ENCODE measurements at places on chromosomes 5 and 9.

GRCh38 chr5:21826884-21827283, 1026.3 kb downstream of the CDH12 start:
- DNase-seq: no peak

GRCh38 chr5:158456756-158457155, 597.8 kb upstream of the CLINT1 start:
- DNase-seq: no peak

DNA sequence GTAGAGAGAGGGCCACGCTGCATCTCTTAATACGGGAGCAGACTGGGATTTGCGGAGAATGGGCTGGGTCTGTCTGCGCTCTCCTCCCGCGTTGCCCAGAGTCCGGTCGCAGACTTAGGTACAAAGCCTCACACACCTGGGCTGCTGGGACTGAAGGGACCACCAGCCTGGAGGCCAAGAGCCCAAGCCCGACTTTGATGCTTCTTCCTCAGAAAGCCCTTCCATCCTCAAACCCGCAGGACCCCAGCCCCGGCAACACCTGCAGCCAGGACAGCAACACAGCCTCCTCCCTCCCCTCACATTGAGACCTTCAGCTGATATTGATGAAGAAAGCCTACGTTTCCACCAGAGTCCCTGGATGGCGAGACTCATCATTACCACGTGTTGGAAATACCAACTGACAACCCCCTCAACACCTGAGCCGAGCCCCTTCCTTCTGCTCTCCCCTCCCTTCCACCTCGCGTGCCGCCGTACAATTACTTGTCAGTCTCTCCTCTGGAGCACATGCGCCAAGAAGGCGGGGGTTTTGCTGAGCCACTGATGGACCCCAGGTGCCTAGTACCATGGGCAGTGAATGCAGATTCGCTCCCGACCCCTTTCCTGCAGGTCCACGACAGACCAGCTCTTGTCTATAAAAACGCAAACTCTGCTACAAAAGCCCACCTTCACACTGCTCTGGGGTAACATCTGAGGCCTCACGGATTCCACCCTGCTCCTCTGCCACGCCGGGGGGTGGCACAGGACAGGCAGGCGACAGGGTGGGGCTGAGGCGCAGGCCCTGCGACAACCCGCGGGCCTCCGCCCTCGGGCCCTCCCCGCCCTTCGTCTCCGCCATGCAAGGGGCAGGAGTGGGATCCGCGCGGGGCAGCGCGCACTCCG, 841 bp downstream of the ASB6 start:
- DNase-seq: no peak

- DNase-seq: no peak
Measured at GRCh38 chr5:74325866-74326265, 314.7 kb downstream of the ENC1 start.

DNA sequence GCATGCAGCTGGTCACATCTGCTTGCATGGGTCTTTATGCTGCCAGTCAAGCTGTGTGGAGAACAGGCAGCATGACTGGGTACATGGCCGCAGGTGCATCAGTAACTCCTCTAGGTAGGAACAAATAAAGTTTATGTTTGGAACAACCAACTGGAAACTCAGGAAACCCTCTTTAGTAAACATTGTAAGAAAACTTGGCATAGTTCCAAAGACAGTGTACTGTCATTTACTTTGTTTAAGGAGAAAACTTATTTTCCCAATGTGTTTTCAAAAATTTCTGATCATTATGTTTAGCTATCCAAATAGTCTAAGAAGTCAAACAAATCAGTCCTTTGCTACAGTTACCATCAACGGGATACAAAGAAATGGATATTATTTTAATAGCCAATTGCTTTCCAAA, 386.0 kb downstream of the CHSY3 start:
- DNase-seq: no peak

GRCh38 chr5:150393096-150393645, 19.5 kb downstream of the CD74 start:
- no peak for DNase-seq

GRCh38 chr9:128552744-128553440, 505 bp downstream of the SPTAN1 start:
- DNase-seq: peak; percentile 64

DNA sequence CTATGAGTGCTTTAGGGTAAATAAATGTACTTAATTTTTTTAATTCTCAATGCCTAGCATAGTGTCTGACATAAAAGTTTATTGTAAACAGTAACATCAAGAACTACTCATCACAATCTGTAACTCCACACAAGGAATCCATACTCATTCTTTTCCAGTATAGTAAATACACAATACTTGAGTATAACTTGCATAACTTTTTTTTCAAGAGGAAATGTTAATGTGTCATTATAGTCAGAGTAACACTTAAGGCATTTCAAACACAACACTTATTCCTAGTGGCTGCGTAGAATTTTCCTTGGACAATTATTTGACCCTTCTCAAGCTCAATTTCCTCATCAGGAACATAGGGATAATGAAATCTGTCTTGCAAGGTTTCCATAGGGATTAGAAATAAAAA, 584.3 kb downstream of the CAAP1 start:
- no peak for DNase-seq

GRCh38 chr9:110748251-110748893, 79.8 kb downstream of the MUSK start:
- no peak for DNase-seq

DNA sequence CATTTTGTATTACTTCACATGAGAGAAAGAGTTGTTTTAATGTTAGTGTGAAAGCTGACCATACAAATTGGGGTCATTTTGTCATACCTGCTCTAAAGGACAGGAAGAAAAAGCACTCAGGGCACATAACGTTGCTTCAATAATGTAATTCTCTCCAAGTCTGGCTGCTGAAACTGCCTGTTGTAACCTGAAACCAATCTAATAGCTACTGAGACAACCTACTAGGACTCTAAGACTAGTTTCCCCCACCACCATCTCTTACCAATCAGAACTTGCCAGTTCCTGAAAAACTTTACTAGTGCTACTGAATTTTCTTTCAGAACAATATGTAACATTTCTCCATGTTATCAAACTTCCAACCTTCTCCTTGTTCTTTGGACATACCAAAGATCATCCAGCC, 374.7 kb downstream of the PTPRD start:
- no peak for DNase-seq

- DNase-seq: no peak
Measured at GRCh38 chr5:84272771-84273516, 111.7 kb downstream of the EDIL3 start.

GRCh38 chr5:138438003-138438723, 694 bp upstream of the REEP2 start:
- DNase-seq: no peak

Data from CD4-positive, alpha-beta T cell treated with Interleukin-17A for 4 hours (primary cell).